ENCODE measurements at places on chromosomes 16 and 17. TPM values are rescaled to one million over a fixed set of nuclear protein-coding genes. Genes with fewer than 3 reads are reported as not detected.
A peak's percentile ranks its signal among the peaks of the same experiment; 100 is the strongest.

Gene HOXB6
- 113 TPM for polyA plus RNA-seq

Gene FOXN1
- polyA plus RNA-seq = 0.69 TPM

DNA sequence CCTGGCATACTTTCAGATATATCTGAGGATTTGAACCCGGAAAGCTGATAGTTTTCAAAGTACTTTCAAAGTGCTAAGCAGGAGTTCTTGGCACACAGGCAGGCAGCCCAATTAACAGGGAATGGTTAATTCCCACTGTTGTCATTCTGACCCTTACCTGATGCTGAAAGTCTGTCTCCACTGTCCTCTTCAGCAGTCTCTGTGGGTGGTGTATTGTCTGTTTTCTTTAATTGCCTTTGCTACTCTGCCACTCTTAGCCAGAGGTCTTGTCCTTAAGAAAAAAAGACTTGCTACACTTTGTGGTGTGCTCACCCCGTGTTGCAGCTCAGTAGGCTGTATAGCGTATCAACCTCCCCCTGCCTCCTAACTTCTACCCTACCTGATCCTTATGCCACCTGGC, 63.2 kb upstream of the SLC12A3 start:
- no peak for DNase-seq

Gene SPNS2
- 44.2 TPM for polyA plus RNA-seq

Gene WNT9B
- 7.2 TPM for polyA plus RNA-seq

DNA sequence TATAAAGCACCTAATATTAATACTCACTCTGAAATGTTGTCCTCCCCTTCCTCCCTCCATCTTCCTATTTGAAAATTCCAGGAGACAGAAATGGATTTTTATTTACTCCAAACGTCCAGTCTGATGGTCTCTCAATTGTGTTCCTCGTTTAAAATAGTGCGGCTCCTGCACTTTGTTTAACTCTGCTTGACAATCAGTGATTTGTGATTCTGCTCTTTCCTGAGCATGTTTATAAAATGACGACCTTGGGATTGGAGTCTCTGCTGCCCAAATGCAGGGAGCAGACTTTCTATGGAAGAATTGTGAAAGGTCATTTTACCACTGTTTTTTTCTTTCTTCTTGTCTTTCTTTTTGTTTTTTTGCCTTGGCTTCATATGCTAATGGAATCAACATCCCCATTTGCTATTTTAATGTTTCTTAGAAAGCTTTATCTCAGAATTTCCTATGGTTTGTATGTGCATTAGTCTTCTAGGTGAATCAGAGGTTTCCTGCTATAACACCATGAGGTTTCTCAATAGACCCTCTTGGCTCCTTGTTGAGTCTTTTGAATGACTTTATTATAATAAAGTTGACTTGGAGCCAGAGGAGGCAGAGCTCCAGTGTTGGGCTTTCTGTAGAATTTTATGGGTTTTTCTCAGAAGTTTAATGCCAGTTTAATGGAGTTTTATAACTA, 376.5 kb downstream of the CDH11 start:
- peak; percentile 39 for DNase-seq

DNA sequence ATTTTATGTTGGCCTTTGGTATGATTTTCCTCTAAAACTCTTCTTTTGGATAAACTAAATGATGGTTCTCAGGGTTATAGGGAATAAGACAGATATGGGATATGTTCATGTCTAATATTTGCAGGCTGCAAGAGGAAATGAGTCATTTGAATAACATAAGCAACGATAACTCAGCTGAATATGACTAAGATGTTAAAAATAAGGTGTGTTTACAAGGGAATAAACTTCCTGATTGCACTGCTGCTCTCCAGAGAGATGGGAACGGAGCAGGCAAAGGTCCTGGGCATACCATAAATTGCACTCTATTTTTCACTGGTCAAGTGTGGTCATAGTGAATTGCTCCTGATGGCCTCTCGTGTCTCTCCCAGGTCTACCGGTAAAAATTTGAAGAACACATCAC, 666.2 kb downstream of the TOX3 start:
- no peak for DNase-seq

- DNase-seq = no peak
Measured at GRCh38 chr17:46115699-46116098, 77.5 kb downstream of the KANSL1 start.
